Stimulated activated CD8-positive, alpha-beta memory T cell treated with anti-CD3 and anti-CD28 coated beads, Interleukin-4, amount 100 ng/mL, for 24 hours (primary cell): ENCODE measurements at places on chromosomes 7 and 10.

DNA sequence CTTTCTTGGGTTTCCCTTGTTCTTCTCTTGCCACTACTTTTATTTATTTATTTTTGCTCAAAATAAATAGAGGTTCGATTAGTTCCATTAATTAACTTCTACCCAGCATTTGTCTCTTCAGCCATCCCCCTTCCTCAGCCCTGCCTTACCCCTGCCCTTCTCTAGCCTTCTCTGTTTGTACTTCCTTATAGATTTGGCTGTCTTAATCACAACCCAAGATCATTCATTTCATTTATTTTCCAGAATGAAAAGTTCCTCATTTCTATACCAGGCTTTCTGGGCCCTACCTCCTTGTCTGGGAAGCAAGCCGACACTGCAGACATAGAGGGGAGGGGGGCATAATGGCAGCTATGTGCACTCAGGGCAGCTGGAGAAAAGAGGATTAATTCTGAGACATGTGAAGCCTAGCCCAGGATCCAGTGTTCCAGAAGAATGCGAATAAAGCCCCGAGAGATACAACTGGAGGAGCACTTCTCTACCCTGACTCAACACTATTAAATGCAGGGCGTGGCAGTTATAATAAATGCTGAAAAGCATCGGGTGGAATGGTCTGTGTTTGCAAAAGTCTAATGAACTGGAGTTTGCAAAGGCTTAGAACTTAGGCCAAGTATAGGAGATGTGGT is 6.4 kb upstream of the PDCD4 start:
- DNase-seq: no peak

DNA sequence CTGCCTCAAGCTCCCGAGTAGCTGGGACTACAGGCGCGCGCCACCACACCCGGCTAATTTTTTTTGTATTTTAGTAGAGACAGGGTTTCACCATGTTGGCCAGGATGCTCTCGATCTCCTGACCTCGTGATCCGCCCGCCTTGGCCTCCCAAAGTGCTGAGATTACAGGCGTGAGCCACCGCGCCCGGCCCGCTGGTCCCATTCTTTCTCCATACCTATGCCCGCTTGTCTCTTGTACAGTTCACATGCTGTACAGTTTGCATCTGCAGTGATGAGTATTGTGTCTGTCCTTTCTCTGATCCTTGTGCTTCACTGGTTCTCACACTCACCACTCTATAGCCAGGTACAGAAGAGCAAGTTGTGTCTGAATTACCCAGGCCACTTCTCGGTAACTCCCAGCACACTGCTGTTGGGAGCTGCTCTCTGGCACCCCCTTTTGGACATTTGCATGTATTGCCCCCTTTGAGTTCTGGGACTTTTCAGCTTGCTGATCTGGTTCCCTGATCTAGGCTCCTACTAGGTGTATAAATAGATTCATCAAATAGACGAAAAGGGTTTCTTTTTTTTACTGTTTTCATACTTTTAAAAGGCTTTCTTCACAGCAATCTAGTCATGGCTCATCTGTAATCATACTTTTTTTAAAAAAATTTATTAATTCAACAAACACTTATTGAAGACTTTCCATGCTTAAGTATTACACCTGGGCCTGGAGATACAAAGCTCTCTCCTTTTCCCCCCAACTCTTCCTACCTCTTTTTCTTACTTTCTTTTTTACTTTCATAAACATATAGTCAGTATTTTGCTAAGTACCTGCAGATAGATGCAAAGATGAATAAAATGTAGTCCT is 53.5 kb downstream of the AOAH start:
- peak; percentile 44 for DNase-seq

DNA sequence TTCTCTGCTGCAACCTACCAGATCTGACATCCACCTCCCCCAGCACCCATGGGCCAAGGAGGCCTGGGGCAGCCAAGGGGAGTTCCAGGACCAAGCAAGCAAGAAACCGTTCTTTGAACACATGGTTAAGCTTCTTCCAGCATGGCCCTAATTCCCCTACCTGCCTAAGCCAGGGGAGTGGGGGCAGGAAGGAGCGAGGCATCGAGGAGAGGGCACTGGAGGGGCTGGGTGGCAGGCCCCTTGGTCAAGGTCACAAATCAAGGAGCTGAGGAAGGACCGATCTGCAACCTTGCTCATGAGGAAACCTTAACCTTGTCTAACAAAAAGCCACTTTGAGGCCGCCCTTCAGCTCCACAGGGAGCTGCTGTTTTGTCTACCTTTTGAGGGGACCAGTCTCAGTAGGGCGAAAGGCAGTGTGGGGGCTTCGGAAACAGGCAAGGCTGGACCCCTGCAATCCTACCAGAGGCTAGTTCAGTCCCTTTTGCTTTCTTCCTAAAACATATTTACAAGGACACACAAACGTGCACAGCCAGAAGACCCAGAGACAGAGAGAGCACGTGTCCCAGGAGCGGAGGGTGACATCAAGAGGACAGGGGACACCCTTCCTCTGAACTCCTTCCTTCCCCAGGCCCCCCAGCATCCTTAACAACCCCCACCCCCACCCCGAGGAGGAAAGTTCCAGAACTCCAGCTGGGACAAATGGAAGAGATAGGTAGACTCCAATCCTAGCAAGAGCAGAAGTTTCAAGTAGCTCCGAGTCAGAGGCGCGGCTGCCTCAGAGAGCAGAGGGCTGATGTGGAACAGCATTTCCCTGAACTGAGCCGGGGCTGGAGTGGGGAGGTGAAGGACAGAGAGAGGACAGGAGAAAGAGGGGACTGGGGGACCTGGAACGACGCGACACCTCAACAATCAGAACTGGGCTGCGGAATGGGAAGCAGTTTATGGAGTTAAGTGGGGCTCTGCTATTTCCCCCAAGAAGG is 28.2 kb downstream of the SPOCK2 start:
- DNase-seq: no peak

GRCh38 chr7:45584261-45585210 is 10.4 kb downstream of the ADCY1 start:
- no peak for DNase-seq
